ENCODE measurements at places on chromosomes 1 and 21.

- no peak for DNase-seq
Measured at GRCh38 chr1:119747451-119747850, 21.3 kb downstream of the HMGCS2 start.

DNA sequence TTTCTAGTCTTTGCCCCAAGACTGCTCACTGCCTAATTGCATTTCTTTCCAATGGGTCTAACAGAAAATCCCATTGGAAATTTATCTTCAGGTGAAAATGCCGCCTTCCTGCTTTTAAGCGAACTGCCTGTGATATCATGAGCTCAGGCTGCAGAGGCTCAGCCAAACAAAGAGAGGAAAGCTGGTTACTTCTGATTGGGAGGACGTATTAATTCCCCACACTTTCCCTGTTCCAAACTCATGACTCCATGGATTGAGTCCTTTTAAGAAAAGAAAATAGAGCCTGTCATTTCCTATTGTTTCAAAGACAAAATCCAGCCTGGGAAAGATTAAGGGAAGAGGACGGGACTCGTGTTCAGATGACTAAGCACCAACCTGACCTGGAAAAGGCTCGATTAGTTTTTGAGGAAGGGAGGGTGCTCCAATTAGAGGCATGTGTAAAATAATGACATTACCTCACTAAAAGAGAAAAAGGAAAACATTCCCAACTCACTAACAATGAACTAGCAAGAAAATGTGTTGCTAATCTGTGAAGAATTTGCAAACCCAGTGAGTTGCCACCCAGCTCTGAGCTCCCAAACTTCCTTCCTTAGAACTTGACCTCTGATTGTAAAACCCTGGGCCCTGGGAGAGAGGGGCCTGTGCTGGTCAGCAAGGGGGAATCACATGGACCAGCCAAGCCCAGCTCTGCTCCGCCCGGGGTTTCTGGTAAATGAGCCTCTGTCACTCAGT, 61.2 kb downstream of the TCP10L start:
- DNase-seq = no peak

DNA sequence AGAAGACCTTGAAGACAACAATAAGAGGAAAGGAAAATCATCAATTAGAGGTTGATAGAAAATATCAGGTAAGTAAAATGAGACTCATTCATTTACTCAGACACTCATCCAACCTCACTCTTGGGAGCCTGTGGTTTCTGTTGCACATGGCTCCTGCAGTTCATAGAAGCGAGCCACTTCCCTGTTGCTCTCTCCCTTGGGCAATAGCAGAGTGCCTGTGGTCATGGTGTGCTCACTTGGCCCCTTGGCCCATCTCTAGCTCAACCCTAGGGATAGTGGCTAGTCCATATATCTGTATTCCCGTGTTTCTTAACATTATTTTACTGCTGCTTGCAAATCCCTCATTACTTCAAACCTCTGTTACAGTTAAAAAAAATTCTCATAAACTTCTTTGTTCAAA, 368.6 kb downstream of the PTPRC start:
- DNase-seq = no peak

DNA sequence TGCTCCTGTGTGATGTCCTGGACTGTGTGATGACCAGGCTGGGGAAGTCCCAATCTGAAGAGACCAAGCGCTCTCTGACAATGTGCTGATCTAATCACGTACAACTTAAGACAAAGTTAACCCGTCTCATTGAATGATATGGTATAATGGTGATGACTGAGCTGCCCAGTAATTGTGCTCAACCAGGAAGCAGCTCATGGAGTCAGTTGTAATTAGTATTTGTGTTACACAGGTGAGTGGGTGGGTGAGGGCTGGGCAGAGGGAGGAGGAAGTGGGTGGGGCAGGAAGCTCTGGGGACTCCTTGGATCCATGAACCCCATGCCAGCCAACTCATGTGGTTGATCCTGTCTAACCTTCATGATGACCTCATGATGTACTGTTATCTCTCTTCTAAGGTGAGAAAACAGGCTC, 8.7 kb upstream of the ECE1 start:
- no peak for DNase-seq

GRCh38 chr1:187096689-187097088, 267.9 kb downstream of the PLA2G4A start:
- no peak for DNase-seq

GRCh38 chr1:194903524-194903923, 1704.7 kb downstream of the KCNT2 start:
- no peak for DNase-seq

- DNase-seq = no peak
Measured at GRCh38 chr1:51519865-51520699, 1.0 kb upstream of the EPS15 start.

- DNase-seq = no peak
Measured at GRCh38 chr1:30872033-30872947, 36.3 kb downstream of the SDC3 start.

GRCh38 chr1:89602871-89603404, 30.0 kb upstream of the LRRC8C start:
- DNase-seq = no peak

DNA sequence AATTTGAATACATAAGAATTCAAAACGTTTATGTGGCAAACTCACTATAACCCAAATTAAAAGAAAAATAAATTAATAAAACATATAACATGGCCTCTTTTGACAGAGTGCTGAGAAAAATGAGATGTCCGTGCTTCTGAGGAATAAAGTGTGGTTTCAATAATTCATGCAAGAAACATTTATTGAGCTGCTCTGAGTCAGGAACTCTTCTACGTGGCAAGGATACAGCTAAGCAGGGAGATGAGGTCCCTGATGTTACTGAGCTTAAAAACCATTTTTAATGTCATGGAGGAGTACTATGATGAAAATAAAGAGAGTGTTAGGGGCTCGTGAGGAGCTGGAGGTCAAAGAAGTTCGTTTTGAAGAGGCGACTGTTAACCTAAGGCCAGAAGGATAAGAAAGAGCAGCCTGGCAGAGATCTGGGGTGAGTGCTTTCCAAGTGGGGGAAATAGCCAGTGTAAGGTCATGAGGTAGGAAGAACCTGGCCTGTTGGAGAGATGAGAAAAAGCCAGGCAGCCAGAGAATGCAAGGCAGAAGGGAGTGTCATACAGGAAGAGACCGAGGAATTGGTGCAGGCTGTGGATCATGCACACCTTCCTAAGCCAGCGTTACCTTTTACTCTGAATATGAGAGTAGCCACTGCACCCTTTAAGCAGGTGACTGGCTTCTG, 182.2 kb upstream of the DUSP10 start:
- DNase-seq = no peak

All from effector CD8-positive, alpha-beta T cell (primary cell).